AG08395 (cell line): ENCODE measurements at places on chromosomes 1 and 21.
A peak's percentile ranks its signal among the peaks of the same experiment; 100 is the strongest.

- no peak for DNase-seq
Measured at GRCh38 chr1:147794570-147794969, 34.2 kb upstream of the GJA5 start.

DNA sequence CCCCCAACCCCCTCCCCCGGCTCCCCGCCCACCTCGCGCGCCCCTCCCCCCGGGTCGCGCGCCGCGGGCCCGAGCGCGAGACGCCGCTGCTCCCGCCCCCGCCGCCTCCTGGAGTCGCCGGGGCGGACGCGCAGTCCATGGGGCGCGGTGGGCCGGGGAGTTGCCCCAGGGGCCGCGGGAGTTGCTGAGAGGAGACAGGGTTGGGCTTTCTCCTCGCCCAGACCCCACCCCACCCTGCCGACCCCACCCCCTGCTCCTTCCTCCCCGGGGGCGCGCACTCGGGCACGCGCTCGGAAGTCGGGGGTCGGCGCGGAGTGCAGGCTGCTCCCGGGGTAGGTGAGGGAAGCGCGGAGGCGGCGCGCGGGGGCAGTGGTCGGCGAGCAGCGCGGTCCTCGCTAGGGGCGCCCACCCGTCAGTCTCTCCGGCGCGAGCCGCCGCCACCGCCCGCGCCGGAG lies at the start of gene LAMC1:
Gene LAMC1 (plus strand): TSS at position 275 of the 455 bp plus-strand sequence. CDS start 297 bp downstream, outside the sequence.
- peak; percentile 76 for DNase-seq

DNA sequence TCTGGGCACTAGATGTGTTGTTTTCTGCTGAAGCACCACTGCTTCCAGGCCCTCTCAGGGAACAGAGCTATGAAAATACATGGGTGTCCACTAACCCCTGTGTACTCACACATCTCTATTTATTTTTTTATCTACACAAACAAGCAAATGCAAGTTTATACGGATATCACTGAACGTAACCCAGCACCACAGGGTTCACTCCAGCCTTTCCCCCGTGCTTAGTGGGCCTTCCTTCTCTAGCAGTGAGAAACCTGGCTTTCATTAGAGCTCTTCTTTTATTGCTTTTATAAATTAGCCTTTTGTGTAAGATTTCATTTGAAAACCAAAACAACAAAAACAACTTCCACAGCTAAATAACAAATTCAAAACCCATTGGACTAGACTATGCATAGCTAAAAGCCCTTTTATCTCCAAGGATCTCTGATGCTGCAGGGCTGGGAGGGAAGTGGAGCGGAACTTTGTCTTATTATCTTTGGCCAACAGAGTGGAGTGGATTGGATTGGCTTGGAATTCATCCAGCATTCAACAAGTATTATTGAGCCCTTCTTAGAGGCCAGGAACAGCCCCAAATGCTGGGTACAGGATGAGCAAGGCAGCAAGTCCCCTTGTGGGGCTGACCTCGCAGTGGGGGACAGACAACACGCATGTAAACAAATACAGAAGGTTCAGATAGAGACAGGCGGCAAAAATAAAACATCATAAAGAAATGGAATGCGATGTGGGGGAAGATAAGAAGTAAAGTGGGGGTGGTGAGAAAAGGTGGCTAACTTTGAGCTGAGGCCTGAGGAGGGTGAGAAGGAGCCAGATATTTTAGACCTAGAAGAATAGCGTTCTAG lies 371.8 kb upstream of the POU3F1 start:
- DNase-seq, result no peak

GRCh38 chr1:102942324-102942723 lies 166.0 kb downstream of the COL11A1 start:
- DNase-seq, result no peak

DNA sequence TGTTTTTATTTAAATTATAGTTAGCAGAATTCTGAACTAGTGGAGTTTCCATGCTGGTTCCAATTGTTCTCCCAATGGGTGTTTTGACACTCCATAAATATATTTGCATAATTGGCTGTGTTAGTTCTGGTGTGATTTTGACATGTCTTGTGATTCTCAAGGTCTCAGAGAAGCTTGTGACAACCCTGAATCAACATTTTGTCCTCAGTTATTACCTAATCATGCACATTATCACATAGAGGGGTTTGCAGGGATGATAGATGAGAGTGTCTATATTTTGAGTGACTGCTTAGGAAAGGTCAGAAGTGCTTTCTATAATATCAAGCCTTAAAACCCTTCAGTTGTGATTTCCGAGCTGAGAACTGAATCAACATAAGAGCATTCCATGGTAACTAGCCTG lies 11.5 kb upstream of the KCNK2 start:
- DNase-seq, result no peak

DNA sequence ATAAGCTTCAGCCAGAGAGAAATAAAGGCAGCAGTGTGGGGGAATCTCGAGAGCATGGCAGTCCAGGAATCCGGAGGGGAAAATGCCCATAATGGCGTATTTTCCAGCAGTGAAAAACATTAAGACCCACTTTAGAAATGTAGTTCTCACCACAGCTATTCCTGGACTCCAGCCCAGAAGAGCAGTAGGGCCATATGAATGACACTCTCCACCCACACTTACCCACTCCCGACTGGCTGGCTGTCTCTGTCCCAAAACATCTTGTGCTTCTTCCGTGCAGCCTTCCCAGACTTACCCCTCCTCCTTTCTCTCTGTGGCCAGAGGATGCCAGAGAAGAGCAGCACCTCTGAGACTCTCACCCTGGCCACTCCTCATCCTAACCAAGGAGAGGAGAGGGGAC lies 56.4 kb downstream of the TRABD2B start:
- peak; percentile 62 for DNase-seq

DNA sequence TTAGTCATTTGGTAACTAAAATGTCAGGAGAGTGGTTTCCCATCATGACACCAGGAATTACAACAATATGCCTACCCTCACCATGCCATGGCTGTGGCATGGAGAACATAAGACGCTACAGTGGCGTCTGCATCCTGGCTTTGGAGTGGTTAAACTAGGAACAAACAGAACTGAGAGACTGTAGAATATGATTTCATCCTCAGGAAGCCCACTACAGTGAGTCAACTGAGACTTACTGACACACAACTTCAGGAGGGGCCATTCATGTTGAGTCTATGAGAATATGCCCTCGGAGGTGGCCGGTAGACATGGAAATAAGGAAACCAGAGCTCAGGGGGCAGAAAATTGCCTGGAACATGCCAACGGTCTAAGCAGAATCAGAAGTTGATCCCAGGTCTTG lies 5.9 kb upstream of the BACE2 start:
- no peak for DNase-seq

GRCh38 chr21:46500224-46500861 lies 41.7 kb downstream of the DIP2A start:
- peak; percentile 17 for DNase-seq

DNA sequence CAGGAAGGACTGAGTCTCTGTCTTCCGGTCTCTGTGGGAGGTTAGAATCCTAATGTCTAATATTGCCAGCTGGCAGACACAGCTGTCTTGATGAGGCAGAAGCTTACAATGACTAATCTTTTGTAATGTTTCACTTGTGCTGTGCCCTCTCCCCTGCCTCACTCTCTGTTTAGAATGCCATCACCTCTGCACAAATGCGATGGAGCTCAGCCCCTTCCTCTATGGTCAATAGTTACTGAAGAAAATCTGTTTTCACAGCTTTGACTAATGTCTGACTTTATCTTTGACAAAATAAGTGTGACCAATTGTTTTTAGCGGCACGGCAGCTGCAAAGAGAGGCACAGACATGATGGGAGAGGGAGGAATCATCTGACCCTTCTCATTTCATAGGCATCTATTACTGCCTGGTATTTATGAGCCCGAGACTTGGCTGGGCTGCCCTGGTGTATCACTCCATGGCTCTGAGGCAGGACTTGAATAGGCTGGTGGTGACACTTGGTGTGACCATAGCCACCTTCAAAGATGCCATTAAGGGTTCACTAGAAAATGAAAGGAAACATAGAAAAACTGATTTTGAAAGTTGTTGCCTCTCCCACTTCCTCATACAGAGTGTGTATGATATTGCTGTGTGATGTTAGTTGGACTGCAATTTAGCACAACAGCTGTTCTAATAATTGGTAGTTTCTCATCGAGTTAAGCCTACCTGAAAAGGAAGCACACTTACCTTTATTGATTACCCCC lies 163.2 kb upstream of the NBPF11 start:
- no peak for DNase-seq

DNA sequence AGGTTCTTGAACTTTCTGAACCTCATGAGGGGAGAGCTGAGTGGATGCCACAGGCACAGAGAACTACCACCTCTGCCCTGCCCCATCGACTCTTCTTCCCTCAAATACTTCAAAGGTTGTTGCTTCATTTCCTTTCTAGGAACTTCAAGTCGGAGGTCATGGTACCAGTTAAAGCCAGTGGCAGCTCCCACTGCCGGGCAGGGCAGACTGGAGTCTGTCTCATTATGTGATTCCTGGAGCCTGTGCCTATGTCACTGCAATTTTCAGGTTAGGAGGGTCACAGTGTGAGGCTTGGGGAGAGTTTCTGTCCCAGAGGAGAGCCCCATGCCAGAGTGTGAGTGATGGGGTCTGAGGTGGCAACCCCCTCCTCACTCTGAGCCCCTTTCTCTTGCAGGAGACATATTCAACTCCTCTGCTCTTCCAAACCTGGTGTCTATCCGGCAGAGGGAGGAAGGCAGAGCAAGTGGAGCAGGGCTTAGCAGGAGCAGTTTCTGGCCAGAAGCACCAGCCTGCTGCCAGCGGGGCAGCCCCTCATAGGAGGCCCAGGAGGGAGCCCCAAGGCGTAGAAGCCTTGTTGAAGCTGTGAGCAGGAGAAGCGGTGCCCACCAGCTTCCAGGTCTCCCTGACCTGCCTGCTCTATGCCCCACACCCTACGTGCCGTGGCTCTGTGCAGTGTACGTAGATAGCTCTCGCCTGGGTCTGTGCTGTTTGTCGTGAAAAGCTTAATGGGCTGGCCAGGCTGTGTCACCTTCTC lies 29.3 kb downstream of the CAMK1G start:
- DNase-seq, result no peak

DNA sequence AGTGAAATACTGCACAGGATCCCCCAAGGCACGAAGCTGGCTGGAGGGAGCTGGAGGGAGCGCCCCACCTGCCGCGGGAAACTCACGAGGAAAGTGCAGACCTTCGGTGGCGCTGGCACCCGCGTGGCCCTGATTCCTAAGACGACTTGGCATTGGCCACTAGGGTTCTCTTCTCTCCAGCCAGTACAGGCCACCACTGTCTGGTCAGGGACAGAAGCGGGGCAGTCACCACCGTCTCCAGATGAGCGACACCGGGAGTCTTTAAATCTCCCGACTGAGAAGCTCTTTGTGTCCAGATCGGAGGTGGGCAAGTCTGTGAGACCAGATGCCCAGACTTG lies 19.2 kb upstream of the CHIA start:
- DNase-seq, result no peak

DNA sequence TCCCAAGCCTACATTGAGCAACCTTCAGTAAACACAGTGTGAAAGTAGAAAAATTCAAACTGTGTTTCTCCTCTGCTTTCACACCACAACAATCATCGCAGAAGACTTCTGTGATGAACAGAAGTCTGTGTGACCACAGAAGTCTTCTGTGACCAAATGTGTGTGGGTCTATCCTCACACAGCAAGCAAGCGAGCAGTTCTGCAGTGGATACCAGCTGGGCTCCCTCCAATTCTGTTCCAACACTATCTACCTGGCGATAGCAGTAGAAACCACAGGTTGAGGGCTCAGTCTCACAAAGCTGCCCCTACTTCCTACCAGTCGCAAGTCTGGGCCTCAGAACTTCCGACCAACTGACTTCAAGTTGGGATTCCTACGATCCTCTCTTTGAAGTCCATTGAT lies 21.0 kb upstream of the RAP1A start:
- DNase-seq, result no peak

DNA sequence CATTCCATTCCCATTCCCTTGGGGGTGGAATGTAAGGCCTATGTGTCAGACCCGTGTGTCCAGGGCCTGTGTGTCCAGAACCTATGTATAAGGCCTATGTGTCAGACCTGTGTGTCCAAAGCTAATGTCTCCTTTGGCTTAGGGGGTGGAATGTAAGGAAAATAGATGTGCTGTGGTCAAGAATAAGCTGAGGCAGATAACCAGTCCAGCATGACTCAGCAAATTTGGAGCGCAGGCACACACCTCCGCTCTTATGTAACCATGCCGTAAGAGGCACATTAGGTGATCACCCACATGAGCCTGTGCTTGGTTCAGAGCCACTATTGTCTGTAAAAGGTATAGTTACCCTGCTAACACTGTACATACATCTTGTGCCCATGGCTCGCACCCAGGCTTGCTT lies 150.8 kb upstream of the SGIP1 start:
- DNase-seq, result no peak

DNA sequence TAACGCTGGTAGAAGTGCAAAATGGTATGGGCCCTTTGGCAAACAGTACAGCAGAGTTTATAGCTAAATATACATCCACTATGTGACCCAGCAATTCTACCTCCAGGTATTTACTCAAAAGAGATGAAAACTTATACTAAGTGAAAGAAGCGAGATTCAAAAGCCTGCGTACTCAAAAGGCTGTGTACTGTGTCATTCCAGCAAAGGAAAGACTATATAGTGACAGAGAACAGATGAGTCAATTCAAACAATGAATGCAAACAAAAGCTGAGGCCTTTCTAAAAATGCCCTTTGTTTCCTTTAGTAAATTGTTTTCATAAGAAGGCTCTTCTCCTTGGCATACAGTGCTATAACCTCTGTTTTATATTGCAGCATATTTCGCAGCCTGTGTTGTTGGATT lies 268.8 kb upstream of the CSF3R start:
- no peak for DNase-seq

DNA sequence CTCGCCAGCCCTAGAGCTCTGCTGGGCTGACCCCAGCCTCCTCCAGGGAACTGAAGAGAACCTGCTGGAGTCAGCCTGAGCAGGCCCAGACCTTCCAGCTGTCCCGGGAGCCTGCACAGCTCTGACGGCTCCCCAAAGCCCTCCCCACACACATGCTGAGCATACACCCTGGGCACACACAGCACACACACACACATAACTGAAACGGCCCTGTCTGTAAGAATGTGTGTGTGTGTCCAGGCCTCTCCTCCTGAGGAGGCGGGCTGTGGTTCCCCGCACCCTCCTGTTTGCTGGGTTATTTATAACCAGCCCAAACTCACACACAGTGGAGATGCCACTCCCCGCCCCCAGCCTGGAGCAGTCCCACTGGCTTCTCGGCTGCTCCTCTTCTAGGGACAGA lies 20.2 kb downstream of the SDC3 start:
- peak; percentile 92 for DNase-seq

GRCh38 chr1:38191461-38191860 lies 144.9 kb upstream of the POU3F1 start:
- no peak for DNase-seq
